ENCODE measurements at places on chromosomes 2 and 18. TPM values are rescaled to one million over a fixed set of nuclear protein-coding genes. Genes with fewer than 3 reads are reported as not detected.

- H3K27ac ChIP-seq: peak overlapping the region; percentile 77
- H3K36me3 ChIP-seq: peaks cover 8% of the 10 kb centered on the region
- H3K27me3 ChIP-seq: peaks cover 16% of the 10 kb centered on the region
- peaks cover 1% of the 10 kb centered on the region for H3K4me1 ChIP-seq
- peak overlapping the region; percentile 85 for H3K4me3 ChIP-seq
- DNase-seq: no peak
These were observed 61.7 kb downstream of the GNAL start for GRCh38 chr18:11750581-11751310.

DNA sequence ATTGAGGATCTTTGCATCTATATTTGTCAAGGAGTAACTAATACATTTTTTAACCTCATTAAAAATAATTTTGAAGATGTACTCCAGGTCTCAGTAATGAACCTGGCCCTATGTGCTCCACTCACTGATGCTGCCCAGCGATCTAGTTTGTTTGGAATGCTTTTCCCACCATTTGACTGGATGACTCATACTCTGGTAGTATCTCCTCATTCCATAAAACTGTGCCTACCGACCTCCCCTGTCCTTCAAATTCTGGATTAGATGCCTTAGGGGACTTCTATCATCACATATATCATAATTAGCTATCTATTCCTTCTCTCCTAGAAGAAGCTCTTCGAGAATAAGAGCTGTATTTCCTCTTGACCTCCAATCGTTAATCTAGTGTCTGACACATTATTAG is 83.8 kb downstream of the FAM117B start:
- H3K4me1 ChIP-seq: no peaks in the 10 kb centered on the region
- H3K27me3 ChIP-seq: no peaks in the 10 kb centered on the region
- H3K4me3 ChIP-seq: no peak overlapping the region
- peaks cover 12% of the 10 kb centered on the region for H3K36me3 ChIP-seq
- DNase-seq: no peak

DNA sequence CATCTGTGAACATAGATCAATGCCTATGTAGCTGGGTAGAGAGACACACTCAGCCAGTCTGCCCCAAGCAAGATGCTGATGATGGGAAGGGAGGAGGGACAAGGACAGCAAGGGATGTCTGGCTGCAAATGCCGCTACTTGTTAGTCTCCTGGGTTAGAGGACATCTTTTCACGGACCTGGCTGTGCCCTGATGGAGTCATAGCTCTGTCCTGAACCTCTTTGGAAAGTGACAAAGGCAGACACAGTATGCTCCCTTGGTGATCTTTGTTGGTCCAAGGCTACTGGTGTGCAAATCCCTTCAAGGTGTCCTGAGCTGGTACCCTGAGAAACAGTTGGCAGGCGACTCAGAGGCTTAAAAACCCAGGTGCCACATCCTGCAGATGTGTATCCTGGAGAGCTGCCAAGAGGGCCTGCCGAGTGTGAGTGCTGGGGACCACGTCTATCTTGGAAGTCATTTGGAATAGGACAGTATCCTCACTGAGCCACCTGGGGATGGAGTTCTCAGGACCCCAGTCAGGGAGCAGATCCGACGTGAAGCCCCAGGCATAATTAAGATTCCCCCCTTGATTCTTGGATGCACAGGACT is 10.8 kb downstream of the FOSL2 start:
- no peak overlapping the region for H3K27ac ChIP-seq
- no peaks in the 10 kb centered on the region for H3K36me3 ChIP-seq
- no peak for DNase-seq
- H3K27me3 ChIP-seq: no peaks in the 10 kb centered on the region

GRCh38 chr2:74569686-74570085 is 15.2 kb downstream of the DOK1 start:
- peaks cover 10% of the 10 kb centered on the region for H3K27me3 ChIP-seq
- no peak overlapping the region for H3K27ac ChIP-seq
- no peak overlapping the region for H3K4me3 ChIP-seq
- H3K4me1 ChIP-seq: no peaks in the 10 kb centered on the region

DNA sequence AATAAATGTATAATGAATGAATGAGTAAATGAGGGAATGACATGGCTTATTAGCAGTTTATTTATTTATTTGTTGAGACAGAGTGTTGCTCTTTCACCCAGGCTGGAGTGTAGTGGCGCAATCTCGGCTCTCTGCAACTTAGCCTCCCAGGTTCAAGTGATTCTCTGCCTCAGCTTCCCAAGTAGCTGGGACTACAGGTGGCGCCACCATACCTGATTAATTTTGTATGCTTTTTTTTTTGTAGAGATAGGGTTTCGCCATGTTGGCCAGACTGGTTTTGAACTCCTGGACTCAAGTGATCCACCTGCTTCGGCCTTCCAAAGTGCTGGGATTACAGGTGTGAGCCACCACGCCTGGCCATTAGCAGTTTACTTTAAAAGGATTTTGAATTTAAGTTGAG is 100.3 kb upstream of the CAVIN2 start:
- DNase-seq: no peak
- no peaks in the 10 kb centered on the region for H3K36me3 ChIP-seq
- H3K27me3 ChIP-seq: peaks cover under 1% of the 10 kb centered on the region
- H3K4me3 ChIP-seq: no peak overlapping the region
- peaks cover 10% of the 10 kb centered on the region for H3K4me1 ChIP-seq
- H3K27ac ChIP-seq: no peak overlapping the region

- H3K27me3 ChIP-seq: no peaks in the 10 kb centered on the region
- DNase-seq: no peak
- H3K4me3 ChIP-seq: no peak overlapping the region
- H3K36me3 ChIP-seq: peaks cover 8% of the 10 kb centered on the region
- no peaks in the 10 kb centered on the region for H3K4me1 ChIP-seq
These were observed 18.7 kb upstream of the SCLY start for GRCh38 chr2:238042090-238042489.

Gene MC4R
- total RNA-seq: not detected
